ENCODE measurements at places on chromosomes 3 and 15.

DNA sequence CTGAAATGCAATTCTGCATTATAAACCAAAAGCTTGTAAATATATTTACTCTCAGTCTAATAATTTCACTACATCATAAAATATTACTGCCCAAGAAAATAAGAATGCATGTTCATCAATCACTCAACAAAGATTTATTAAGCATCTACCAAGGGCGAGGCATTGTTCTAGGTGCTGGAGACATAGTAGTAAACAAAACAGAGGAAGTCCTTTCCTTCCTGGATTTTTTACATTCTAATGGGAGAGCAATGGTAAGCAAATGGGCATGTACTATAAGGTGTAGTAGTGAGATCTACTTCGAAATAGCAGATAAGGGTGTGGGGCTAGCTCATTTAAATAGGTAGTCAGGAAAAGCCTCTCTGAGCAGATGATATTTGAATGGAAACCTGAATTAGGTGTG, 10.8 kb upstream of the ZFYVE19 start:
- no peak for DNase-seq

- no peak for DNase-seq
Measured at GRCh38 chr3:145243875-145244274, 917.1 kb downstream of the PLOD2 start.

DNA sequence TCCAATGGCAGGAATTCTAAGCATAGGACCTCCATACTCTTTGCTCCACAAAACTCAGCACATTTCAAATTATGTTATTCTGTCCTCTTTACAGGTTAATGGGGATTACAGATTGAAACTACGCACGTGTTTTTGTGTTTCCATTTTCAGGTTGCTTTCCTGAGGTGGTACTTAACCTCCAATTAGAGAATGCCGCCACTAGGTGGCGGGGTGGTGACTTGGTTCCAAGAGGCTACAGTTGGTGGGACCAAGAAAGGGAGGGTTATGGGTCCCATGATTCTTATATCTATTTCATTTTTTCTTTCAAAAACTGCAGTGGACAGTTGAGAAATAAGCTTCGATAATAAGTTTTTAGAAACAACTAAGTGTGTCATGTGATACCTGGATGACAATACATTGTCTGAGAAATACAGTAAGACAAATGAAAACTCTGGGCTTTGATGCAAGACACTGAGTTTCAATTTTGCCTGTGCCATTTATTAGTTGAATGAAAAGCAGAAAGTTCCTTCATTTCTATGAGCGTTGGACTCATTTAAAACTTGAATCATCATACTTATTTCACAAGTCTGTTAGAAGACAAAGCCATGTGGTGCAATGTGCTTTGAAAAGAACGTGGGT, 539.0 kb downstream of the FGF12 start:
- peak; percentile 19 for DNase-seq

DNA sequence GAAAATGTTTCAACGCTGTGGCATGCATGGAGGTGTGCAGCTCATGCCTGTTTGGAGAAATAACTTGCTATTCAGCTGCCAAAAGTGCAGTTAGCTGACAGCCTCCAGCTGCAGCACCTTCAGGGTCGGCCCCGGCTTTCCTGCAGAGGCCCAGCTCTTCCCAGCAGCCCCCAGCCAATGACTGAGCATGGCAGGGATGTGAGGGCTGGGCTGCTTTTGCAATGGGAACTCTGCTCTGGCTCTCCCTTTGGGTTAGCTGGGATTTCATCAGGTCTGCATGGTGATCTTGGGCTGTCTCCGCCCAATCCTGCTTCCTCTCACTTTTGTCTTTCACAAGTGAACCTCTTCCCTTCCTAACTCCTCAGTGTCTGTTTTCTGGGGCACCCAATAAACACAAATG, 396.6 kb downstream of the EPHB1 start:
- no peak for DNase-seq

GRCh38 chr15:32936283-32936918, 218.6 kb downstream of the GREM1 start:
- no peak for DNase-seq

GRCh38 chr3:131749826-131750225, 247.1 kb upstream of the MRPL3 start:
- no peak for DNase-seq

DNA sequence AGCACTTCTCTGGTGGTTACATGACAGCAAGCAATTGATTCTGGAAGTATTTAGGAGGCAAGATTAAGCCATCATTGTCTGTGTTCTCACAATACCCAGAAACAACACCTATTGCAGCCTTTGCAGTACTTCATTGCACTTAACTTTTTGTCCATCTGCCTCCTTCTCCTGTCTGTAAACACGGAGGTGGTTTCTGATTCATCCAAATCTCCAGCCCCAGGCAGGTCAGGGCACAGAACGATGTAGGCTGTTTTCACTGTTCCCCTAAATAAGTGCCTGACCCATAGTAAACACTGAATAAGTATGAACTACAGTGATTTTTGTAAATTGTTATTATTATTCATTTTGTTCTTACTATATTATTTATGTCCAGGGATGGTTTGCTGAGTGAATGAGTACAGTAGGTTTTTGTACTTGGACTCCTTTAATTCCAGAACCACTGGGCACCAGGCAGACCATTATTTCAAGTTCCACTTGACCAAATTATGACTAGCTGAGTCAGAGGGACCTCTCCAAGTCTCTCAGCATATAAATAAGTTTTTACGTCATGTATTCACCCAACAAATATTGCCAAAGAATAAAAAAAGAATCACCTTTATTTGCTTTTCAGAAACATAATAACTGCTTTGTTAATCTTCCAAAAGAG, 283.3 kb upstream of the TRIM42 start:
- DNase-seq, result no peak

GRCh38 chr3:77668376-77668775, 628.5 kb downstream of the ROBO2 start:
- DNase-seq, result no peak

- no peak for DNase-seq
Measured at GRCh38 chr3:59266551-59266950, 216.7 kb upstream of the CFAP20DC start.

- DNase-seq, result no peak
Measured at GRCh38 chr15:63349621-63350020, 32.0 kb downstream of the CA12 start.

- DNase-seq, result no peak
Measured at GRCh38 chr3:89098964-89099585, 8.3 kb upstream of the EPHA3 start.

- peak; percentile 2 for DNase-seq
Measured at GRCh38 chr15:70853318-70853972, 512 bp downstream of the LARP6 start.

DNA sequence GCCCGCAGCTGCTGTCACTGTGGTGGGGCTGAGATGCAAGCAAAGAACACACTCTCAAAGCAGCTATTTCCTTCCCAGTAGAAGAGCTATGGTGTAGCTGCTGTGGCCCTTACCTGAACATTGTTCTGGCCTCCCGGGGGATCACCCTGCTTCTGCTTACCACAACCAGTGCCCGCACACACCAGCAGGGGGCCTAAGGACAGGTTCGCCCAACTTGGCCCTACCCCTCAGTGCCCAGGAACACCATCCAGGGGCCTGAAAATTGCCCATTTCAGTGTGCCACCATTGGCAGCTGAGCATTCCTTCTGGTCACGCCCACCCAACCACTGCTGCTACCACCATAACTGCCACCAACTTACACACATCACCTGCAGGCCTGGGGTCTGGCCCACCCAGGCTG, 113.0 kb downstream of the TP63 start:
- no peak for DNase-seq

- no peak for DNase-seq
Measured at GRCh38 chr3:140629357-140630137, 48.3 kb upstream of the TRIM42 start.

DNA sequence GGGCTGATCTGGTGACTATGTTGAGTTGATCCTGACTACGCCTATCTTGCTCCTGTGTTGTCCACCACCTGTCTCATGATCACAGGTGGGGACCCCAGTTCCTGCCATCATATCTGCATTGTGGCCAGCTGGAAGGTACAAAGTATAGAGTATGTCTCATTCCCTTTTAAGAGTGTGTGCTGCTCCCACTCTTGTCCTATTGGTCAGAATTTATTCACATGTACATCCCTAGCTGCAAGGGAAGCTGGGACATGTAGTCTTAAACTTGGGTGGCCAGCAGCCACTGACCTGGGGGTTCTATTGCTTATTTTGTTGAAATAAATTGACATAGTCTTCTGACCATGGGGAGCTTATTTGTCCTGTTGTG, 373.1 kb downstream of the PTPRG start:
- DNase-seq, result no peak

Data from stimulated activated CD4-positive, alpha-beta T cell treated with anti-CD3 and anti-CD28 coated beads, Interleukin-4, amount 100 ng/mL, for 4 hours (primary cell).